Activated T-cell treated with anti-CD3 and anti-CD28 coated beads for 48 hours (primary cell): ENCODE measurements at places on chromosomes 11 and 22.

DNA sequence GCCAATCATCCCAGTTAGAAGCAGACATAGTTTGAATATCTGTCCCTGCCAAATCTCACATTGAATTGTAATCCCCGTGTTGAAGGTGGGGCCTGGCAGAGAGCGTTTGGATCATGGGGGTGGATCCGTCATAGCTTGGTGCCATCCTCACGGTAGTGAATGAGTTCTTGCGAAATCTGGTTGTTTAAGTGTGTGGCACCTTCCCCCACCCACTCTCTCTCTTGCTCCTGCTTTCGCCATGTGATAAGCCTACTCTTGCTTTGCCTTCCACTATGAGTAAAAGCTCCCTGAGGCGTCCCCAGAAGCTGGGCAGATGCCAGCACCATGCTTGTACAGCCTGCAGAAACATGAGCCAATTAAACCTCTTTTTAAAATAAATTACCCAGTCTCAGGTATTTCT is 5.0 kb upstream of the CCDC81 start:
- no peak for DNase-seq

DNA sequence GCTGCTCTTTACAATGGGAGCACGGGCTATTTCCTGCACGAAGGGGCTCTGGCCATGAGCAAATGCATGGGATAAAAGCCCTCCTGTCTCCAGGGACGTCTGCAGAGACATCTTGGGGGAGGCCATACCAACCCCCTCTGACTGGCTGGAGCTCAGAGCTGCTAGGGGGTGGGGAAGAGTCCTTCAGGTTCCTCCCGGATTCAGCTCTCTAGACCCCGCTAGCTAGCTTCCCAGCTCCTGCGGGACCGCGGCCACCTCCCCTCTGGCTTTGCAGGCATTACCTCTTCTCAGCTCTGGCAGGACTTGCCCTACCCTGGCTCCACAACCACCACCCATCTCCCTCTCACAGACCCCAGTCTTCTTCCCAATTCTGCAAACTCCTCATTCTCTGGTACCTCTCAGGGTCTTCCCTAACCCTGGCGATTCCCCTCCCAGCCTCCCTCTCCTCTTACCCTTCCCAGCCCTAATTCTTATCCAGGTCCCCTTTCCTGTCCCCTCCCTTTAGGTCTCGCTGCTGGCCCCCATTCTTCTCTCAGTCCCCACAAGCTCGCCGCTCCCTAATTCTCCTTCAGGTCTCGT is 802 bp downstream of the SYT13 start:
- DNase-seq = no peak

DNA sequence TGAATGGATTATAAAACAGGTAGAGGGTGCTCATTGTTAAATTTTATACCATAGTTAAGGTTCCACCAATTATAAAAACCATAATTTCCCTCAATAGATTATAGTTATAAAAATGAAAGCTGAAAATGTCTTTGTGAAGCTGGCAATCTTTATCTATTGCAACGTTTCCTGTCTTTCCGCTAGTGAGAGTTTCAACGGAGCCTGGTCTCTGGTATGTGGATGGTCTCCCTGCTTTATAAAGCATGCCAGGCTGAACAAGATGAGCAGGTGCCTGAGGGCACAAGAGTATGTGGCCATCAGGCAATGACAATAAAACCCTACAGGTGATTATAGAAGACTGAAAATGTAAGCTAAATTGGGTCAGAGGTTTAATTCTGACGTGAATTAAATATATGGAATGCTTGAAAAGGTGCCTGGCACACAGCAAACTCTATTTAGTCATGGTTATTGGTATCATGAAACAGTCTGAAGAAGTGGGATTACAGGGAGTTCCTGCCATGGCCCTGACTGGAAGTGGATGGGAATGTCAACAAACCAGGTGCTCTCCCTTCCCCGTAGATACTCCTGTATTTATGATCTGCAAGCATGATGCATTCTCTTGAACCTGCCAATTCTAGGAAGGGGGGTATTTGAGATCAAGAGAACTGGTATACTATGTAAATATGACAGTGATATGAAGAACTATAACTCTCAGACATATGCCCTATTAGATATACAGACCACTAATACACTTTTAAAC is 115.7 kb downstream of the ENTHD1 start:
- DNase-seq = no peak

DNA sequence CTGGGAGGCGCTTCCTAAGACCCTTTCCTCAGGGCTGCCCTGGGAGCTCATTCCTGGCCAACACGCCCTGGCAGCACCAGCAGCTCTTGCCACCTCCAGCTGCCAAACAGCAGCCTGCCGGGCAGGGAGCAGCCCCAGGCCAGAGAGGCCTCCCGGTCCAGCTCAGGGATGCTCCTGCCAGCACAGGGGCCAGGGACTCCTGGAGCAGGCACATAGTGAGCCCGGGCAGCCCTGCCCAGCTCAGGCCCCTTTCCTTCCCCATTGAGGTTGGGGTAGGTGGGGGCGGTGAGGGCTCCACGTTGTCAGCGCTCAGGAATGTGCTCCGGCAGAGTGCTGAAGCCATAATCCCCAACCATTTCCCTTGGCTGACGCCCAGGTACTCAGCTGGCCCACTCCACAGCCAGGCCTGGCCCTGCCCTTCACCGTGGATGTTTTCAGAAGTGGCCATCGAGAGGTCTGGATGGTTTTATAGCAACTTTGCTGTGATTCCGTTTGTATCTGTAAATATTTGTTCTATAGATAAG is 7.6 kb downstream of the SLC39A13 start:
- no peak for DNase-seq

DNA sequence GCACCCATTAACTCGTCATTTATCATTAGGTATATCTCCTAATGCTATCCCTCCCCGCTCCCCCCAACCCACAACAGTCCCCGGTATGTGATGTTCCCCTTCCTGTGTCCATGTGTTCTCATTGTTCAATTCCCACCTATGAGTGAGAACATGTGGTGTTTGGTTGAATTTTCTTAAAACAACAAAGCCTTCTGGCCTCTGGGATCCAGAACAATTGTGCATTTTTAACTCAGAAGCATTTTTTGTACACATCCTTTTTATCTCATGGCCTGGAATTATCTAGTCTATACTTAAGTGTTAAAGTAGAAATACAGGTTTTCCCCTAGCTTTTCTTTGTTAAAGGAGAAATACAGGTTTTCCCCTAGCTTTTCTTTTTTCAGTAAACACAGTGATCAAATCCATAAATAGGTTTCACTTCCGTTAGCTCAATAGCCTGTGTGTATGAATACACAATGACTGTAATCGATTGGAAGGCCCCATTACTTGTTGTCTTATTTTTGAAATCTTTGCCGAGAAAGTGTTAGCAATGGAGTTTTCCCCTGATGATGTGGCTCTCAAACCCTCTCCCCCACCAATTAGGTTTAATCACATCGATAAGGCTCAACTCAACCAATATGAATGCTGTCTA is 125.6 kb upstream of the PITPNB start:
- no peak for DNase-seq

GRCh38 chr22:43442386-43443151 is 30.8 kb downstream of the MPPED1 start:
- no peak for DNase-seq

DNA sequence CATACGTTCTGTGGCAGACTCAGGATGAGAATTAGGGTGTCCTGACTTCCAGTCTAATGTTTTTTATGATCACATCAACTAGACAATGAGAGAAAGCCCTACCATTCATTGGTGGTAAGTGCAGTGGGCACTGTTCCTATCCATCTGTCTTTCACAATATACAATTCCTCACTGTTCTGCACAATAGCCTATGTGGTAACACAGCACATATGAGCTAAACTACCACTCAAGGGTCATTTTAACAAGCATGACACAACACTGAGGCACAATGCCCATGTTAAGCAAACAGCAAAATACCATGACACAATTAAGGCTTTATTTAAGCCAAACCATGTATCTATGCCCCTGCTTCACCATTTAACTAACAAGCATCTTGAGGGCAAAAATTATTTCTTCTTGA is 52.3 kb downstream of the SIK3 start:
- DNase-seq = no peak

GRCh38 chr22:26432619-26433311 is 3.7 kb downstream of the ASPHD2 start:
- no peak for DNase-seq

DNA sequence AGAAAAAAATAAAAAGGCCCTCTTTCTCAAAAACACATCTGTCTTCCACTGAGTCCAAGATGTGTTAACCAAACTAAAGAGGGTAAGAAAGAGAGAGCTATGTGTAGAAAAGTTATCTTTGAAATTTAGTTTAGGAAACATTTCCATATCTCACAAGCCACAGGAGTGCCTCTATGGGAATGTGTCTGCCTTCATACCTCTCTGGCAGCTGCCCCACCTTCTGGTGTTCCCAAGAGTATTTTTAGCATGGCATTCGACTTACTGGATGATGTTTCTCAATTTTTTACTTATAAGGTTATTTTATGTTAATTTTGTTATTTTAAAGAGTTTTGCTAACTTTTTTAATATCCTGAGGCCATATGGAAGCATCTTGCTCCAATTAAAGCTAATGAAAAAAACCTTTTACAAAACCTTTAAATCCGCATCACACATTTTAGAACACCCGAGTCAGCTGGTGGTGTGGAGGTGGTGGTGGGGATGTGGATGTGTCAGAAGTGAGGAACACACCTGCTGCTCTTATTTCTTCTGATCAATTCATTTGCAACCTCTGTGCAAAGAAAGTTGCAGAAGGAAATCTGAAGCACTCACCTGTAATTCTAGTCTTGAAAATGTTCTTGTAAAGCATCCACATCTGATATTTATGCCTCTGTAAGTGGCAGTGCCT is 112.2 kb downstream of the NCAM1 start:
- no peak for DNase-seq

- DNase-seq = no peak
Measured at GRCh38 chr22:35335936-35336781, 36.5 kb downstream of the TOM1 start.

DNA sequence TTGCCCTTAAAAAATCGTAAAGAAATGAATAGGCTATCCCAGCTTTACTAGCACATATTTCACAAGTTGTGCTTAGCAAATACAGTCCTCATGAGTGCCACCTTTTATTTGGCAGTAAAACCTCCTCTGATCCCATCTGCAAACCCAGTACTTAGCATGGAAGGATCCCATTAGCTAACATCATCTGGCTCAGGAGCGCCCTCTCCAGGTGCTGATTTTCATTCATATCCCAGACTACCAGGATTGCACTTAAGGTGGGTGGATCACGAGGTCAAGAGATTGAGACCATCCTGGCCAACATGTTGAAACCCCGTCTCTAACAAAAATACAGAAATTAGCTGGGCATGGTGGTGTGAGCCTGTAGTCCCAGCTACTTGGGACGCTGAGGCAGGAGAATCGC is 76.1 kb upstream of the PAX6 start:
- DNase-seq = no peak
